ENCODE measurements at places on chromosomes 16 and 17. TPM values are rescaled to one million over a fixed set of nuclear protein-coding genes. Genes with fewer than 3 reads are reported as not detected.

Gene TP53TG3B
- not detected for total RNA-seq

Gene SLC16A5
- total RNA-seq = 6.0 TPM

GRCh38 chr17:10421900-10422542, at the start of gene MYH8:
Gene MYH8 (minus strand): TSS chr17:10421950. CDS start chr17:10420227, 1,723 bp downstream.
- no peak for DNase-seq

DNA sequence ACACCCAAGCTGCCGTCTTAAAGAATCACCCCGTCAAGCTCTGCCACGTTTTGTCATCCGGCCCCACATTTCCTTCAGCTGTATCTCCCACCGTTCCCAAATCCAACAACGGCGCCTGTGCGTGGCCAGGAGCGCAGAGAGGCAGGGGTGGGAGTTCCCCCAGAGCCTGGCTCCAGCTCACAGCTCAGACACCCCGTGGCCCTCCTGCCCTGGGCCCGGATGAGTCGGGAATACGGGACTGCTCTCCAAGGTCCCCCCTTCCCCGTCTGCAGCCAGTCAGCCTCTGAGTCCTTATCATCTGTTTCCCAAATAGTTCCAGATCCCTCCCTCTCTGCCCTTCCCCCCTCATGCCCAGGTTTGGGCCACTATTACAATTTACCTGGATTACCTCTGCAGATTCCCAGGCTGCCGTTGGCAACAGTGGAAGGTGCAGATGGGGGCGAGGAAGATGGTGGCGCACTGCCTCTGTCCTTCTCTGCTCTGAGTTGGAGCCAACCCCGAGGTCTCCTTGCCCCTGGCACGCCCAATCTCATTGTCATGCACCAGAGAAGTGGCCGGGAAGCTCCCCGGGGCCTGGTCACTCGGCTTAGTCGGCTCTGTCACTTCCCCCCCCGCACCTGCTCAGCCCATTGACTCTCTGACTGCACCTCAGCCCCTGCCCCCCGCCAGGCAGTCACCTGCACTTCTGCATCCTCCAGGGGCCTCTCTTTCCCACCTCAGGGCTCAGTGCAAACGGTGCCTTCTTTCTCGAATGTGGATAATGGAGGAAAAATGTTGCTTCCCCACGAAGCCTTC, 18.3 kb upstream of the RPTOR start:
- no peak for DNase-seq

GRCh38 chr16:31206776-31207175, 4.2 kb upstream of the PYCARD start:
- DNase-seq = no peak

DNA sequence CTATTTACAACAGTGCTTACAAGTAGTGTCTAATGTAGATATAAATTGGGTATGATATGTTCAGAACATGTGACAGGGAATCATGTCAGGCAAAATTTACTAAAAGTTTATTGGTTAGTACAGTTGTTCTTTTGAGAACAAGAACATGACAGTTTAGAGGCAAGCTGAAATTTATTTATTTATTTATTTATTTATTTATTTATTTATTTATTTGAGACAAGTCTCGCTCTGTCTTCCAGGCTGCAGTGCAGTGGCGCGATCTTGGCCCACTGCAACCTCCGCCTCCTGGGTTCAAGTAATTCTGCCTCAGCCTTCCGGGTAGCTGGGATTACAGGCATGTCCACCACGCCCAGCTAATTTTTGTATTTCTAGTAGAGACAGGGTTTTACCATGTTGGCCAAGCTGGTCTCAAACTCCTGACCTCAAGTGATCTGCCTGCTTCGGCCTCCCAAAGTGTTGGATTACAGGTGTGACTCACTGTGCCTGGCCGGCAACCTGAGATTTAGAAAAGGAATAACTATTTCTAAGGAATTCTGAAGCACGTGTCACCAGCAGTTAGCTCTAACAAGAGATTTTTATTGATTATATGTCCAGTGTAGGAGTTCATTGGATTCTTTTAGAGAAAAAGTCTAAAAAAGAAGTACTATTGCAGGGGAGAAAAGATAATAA, 24.9 kb downstream of the MRTFB start:
- no peak for DNase-seq

- DNase-seq = no peak
These were observed 2.6 kb downstream of the DNAH2 start for GRCh38 chr17:7720125-7720524.

DNA sequence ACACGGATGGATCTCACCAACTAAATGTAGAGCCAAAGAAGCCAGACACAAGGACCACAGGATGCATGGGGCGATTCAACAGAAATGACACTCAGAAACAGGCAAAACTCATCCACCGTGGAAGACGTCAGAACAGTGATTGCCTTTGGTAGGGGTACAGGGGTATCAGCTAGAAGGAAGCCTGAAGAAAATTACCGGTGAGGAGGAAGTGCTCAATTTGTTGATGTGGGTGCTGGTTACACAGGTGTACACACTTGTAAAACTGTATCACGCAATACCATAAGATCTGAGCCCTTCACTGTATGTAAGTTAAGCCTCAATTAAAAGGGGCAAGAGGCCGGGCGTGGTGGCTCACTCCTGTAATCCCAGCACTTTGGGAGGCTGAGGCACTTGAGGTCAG, 226.1 kb downstream of the C16orf78 start:
- no peak for DNase-seq

- no peak for DNase-seq
These were observed 196.7 kb upstream of the CDH5 start for GRCh38 chr16:66169817-66170216.
